H7 (cell line): ENCODE measurements at places on chromosomes 7 and 10. TPM values are rescaled to one million over a fixed set of nuclear protein-coding genes. Genes with fewer than 3 reads are reported as not detected.

ANXA8L1 gene
- not detected in 2 replicates for total RNA-seq

DNA sequence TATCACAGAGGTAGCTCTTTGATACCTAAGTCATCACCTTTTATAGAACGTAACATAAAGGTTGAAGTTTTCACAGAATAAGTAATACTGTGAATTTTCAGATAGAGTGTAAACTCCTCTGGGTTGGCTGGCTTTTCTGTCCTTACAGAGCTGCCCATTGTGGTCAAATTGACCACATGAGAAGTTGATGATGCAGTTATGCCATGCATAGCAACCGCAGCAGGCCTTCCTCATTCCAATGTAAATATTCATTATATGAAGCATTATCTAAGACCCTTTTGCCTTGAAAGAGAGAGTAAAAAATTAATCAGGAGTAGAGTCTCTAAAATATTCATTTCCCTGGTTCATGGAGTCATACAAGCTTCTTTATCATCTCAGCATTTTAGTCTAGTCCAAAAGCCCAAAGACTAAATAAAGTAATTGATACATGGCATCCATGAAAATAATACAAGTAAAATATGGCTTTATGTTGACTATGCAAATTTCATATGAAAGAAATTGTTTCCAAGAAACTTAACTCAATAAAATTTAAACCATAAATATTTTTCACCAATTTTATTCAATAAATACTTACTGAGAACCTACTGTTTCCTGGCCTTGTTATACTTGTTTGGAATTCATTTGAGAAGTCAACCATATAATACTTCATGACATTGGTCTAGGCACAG lies 516.4 kb downstream of the PCDH15 start:
- no peak for DNase-seq

DNA sequence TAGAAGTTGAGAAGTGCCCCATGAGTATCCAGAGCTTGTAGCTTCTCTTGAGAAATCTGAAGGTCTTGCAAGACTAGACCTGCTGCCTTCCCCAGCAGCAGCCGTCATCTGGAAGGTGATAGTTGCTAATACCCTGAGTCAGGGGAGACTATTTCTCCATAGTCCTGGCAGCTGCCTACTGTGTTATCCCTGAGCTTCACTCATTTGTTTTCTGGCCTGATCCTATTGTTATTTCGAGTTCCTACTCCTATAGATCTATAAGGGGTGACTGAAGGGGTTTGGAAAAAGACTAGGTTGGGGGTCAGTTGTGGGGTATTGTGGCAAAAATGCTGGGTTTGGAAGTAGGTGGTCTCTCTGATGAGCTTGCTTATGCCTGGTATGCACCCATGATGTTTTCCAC lies 297.8 kb downstream of the CNTNAP2 start:
- peak; percentile 10 for DNase-seq

GRCh38 chr7:2437136-2437535 lies 33.7 kb downstream of the CHST12 start:
- DNase-seq, result peak; percentile 51

- DNase-seq, result no peak
These were observed 410.0 kb downstream of the EXOC4 start for GRCh38 chr7:133662830-133663229.
